ENCODE measurements at places on chromosomes 5 and 9.
A peak's percentile ranks its signal among the peaks of the same experiment; 100 is the strongest.

GRCh38 chr5:141734501-141735229 lies 52.6 kb upstream of the ARAP3 start:
- peak; percentile 18 for DNase-seq

GRCh38 chr5:33281431-33281843 lies 159.3 kb upstream of the TARS1 start:
- no peak for DNase-seq

- DNase-seq: no peak
These were observed 146.4 kb upstream of the TNC start for GRCh38 chr9:115264313-115264712.

DNA sequence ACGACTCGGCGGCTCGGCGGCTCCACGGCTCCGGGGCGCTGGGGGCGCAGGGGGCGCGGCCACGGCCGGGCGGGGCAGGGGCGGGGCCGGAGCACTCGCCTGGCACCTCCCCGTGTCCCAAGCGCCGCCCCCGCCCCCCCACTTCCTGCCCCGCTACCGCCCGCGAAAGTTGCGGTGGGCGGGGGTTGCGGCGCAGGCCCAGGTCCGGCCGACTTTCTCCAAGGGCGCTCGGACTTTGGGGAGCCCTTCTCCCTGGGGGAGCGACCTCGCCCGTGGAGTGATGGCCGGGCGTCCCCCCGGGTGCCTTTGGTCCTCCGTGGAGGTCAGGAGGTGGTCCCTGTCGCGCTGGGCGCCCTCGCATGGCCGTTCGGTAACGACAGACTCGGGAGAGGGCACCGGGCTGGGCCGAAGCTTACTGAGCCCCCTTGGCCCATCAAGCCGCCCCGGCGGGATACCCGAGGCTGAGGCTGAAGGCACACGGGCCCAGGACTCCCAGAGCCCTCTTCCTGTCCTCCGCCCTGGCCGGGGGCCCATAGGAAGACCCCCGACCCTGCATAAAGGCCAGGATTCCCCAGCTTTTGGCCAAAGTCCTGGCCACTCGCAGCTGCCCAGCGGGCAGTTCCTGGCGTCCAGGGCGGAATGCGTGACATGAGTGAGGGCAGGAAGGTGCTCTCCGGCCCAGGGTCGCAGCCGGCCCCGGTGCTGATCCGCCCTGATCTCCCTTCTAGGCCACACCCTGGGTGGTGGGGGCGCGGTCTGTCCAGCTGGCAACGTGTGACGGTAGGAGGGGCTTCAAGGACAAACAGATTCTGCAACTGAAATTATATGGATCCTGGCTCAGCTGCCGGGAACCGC lies 883 bp upstream of the VAV2 start:
- peak; percentile 67 for DNase-seq

- peak; percentile 27 for DNase-seq
These were observed 56.7 kb downstream of the AOPEP start for GRCh38 chr9:94783102-94783682.

GRCh38 chr5:79787448-79787847 lies 97.8 kb downstream of the CMYA5 start:
- DNase-seq: no peak

DNA sequence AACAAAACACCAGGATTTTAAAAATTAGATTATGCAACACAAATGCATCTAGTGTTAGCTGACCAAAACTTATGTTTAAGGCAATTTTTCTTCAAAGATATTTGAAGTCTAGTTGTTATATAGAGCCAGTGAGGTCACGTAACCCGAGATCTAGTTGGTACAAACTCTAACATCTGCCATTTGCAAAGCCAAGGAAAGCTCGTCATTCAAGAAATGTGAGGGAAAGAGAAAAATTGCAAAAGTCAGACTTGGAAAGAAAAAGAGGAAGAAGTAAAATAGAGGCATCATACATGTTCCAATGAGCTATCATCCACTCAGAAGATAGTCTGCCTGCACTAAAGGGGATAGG lies 293.4 kb upstream of the PUM3 start:
- no peak for DNase-seq

DNA sequence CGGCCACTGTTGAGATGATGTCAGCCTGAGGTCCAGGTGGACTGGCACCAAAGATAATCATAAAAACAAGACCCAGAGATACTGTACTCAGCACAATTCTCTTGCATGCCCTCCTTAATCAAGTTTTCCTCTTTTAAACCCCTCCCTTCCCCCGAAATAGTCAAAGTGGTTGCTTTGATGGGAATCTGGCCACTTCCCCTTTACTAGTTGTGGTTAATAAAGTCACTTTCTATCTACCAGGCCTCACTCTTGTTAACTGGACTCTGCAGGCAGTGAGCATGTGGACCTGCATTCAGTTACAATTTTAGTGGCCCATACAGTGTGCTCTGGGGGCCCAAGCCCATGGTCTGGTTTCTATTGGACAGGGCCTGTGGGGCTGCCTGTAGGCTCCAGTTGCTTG lies 17.5 kb downstream of the FBP2 start:
- DNase-seq: no peak

Data from CD4-positive, alpha-beta memory T cell (primary cell).